ENCODE measurements at places on chromosomes 3 and 15.

GRCh38 chr15:78811825-78812183 is 540 bp upstream of the ADAMTS7 start:
- DNase-seq: no peak

DNA sequence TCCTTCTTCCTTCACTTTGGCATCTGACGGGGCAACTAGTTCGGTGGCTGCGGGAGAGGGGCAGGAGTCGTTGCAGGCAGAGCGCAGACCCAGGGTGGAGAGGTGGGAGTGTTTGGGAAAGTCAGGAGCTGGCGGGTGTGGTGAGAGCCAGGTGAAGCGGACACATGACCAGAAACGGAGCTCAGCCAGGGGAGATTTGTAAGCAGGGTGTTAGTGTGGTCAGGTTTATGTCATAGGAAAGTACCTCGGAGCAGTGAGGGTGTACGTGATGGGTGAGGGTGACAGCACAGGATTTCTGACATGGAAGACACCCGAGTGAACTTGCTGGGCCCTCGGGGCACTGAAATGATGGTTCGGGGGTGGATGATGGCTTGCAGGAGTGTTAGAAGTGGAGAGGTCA is 247.4 kb upstream of the TPM1 start:
- DNase-seq: no peak

GRCh38 chr3:143648218-143648617 is 200.1 kb downstream of the SLC9A9 start:
- DNase-seq: no peak

- DNase-seq: no peak
Measured at GRCh38 chr3:43217633-43218032, 68.7 kb upstream of the SNRK start.

DNA sequence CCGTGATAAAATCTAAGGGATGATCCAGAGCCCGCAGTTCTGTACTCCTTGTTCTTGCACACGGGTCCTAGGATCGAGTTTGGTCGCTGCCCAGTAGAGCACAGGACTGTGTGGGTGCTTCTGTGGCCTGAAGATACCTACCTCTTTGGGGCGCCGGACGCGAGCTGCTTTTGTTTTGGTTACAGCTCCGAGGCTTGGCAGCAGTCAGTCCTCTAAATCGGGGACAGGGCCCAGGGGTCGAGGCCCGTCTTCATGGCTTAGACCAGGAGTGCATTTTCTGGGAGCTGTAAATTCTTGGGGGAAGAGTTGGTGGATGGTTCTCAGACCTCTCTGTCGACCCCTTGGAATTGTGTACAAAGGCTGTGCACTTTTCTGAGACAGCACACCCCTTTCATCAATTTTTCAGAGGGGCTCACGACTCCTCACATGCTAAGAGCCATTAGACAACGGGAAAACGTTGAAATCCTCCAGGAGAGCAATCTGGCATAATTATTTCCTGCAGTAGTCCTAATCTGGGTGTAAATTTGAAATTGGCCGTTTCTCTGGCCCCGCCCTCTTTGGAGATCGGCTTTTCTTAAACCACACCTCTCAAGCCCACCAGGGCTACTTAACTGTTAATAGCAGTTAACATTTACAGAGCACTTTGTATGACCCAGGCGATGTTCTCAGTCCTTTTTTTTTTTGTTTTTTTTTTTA is 928 bp downstream of the CEP97 start:
- DNase-seq: no peak
